ENCODE measurements at places on chromosomes 3 and 15.
A peak's percentile ranks its signal among the peaks of the same experiment; 100 is the strongest.

DNA sequence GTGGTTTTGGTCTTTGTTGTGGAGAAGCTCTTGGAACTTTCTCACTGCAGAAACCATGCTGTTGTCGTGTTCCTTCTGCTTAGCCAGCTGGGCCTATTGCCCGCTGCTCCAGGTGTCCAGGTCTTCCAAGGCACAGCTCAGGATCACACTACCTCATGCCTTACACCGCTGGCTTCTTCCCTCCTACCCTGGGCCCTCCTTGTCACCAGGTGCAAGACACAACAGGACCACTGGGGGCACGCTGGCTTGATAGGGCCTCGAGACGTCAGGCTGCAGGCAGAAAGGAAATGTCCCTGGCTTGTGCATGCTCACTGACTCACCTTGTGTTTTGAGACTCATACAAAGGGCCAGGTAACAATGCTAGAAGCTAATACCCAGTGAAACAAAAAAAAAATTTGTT is 32.3 kb downstream of the PAQR9 start:
- peak; percentile 3 for DNase-seq

DNA sequence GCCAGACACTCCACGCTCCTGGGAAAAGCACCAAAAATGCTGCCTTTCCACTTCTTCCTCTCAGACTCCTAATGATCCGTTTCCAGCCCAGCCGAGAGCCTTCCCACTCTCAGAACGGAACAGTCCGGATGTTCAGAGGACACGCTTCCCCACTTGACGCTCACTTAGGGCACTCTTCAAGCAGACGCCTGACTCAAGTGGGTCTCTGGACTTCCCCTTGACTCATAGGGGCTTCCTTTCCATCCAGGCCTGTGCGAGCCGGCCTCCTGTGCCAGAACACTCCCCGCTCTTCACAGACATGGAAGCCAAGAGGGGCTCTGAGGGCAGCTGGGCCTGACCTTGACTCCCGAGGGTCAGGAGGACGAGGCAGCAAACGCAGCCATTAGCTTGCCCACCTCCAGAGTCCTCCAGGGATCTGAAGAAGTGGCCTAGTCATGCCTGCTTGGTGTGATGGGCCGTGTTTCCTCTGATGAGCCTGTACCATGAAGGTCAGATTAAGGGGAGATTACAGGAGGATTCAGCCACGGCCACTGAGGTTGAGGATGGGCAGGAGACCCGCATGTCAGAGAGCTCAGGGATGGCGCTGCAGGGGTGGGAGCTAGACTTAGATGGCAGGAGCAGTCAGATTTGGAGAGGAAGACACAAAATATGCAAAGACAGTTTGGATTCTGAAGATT is 114.7 kb upstream of the TLE3 start:
- no peak for DNase-seq

DNA sequence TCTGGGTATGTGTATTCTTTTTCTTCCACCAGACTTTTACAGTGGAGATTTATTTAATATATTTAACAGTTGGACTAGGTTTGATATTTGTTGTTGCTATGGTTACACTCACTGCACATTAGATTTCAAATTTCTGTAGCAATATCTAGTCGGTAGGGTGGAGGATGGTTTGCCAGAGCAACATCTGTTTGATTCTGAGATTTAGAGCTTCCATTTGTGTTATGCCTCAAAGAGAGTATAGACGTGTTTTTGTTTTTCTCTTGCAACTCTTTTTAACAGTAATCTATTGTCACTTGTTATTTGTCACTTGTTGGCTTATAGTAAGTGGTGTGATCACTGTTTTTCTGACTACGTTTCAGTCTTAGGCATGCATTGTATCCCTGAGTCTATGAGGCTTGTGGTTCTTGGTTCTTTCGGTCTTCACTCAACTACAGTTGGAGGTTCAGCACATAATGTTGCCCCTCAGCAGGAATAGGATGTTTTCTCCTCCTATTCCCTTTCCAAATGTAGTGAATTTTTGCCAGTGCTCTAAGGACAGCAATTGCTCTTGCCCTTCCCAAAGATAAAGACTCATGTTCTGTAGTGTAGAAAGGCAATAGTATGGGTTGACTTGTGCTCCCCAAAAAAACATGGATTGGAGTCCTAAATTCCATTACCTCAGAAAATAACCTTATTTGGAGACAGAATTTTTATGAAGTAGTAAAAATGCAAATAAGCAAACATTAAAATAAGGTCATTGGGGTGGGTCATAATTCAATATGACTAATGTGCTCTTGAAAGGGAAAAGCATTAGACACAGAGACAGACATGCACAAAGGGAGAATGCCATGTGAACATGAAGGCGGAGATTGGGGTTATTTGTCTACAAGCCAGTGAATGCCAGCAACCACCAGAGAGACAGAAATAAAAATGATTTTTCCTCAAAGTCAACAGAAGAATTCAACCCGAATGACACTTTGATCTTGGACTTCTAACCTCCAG is 692.1 kb downstream of the DIPK2A start:
- DNase-seq = no peak

DNA sequence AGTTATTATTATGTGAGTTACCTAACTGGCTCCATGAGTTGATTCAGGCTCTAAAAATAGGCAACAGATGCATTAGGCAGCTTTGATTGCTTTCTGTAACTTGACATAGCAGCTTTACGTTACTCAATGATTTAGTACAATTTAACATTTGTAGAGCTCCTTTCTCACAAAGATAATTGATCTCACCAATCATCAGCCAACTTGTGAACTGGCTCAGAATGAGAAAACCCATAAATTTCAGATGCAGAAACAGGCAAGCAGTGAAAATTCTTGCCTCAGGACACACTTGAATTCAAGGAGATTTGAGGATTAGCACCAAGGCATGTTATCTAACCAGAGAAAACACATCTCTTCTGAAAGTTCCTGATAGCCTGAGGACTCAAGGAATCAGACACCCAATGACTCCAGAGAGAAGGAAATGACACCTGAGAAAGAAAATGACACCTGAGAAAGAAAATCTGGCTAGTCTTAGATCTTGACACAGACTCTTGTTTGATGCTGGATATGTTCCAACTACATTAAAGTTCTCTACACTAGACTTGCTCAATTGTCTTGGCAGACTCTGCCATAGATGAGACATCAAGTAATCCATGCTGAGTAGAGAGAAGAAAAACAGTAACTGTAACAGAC is 315.1 kb upstream of the CBLB start:
- DNase-seq = no peak

DNA sequence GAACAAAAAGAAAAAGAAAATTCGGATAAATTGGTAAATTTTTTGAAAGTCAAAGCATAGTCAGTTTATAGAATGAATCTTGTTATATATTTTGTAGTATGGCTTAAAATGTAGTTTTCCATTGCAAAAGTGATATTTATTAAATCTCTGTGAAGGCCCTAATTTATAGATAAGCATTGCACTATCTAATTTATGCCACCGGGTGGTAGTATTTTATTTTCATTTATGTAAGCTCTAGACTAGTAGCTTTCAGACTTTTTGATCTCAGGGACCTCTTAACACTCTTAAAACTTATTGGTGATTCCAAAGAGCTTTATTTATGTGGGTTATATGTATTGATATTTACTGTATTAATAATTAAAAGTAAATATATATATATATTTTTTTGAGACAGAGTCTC is 133.9 kb upstream of the LRRFIP2 start:
- DNase-seq = no peak

- DNase-seq = no peak
These were observed 229.6 kb downstream of the GBE1 start for GRCh38 chr3:81531846-81532245.

DNA sequence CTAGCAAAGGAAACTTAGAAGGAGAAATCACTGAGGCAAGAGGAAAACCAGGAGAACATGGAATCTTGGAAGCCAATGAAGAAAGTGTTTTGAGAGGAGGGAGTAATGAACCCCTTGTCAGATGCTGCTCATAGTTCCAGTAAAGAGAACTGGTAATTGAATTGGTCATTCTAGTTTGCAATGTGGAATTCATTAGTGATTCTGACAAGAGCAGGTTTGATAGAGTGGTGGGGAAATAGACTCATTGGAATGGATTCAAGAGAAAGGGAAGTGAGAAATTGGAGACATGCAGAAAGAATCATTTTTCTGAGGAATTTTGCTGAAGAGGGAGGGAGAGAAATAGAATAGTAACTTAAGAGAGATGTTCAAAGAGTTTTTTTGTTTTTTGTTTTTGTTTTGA is 21.0 kb downstream of the GLCE start:
- no peak for DNase-seq

- DNase-seq = no peak
These were observed 228.0 kb upstream of the TP63 start for GRCh38 chr3:189403194-189403593.

GRCh38 chr3:124837730-124838186 is 49.4 kb downstream of the ITGB5 start:
- no peak for DNase-seq

- no peak for DNase-seq
These were observed 57.8 kb downstream of the CCNL1 start for GRCh38 chr3:157102098-157102497.

- no peak for DNase-seq
These were observed 70.5 kb upstream of the LIPC start for GRCh38 chr15:58361273-58361759.

DNA sequence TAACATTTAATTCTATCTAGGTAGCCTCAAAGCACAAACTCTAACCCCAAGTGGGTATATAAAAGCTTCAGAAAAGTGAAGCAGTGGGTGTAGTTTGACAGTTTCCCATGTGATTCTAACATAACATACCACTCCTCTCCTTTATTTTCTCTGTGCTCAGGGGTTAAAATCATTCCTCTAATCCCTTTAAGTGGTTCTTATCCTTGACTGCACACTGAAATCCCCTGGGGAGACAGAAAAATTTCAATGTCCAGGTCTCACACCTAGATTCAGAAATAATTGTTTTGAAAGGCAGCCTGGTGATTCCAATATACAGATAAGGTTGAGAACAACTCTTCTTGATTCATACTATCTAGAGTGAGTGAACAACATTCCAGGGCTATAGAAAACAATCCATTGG is 986.4 kb downstream of the ROBO1 start:
- no peak for DNase-seq
